SK-N-DZ (cell line): ENCODE measurements at places on chromosomes 4 and X.

DNA sequence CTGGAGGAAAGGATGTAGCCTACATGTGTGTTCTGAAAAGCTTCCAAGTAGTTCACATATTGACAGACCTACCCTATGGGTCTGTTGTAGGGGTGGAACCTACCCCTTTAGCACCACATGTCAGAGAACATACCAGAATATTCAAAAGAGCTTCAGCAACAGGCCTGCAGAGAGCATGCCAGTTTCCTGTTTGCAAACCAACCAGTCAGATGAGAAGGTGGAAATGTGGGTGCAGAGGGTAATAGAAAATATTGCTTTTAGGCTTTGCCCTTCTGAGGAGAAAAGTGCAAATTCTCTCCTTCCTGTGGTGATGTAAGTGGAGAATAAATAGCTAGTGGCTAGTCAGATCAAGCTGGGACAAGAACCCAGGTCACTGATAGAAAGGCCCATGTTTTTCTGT, 16.4 kb downstream of the INTS6L start:
- DNase-seq = no peak

DNA sequence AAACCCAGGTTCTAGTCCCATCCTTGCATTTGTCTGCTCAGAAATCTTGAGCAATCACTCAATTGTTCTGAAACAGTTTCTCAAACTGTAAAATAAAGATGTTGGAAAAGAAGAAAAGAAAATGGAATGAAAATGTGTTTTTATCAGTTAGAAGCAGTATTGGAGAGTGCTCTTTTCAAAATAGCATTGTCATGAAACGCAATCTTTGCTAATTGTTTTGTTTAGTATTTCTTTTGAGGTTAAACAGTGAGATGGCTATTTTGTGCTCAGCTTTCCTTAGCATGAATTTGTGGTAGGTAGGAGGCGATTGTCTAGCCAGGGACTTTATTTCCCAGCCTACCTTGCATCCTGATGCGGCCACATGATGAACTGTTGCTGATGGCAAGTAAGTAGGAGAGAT, 10.6 kb upstream of the HPF1 start:
- DNase-seq = no peak

DNA sequence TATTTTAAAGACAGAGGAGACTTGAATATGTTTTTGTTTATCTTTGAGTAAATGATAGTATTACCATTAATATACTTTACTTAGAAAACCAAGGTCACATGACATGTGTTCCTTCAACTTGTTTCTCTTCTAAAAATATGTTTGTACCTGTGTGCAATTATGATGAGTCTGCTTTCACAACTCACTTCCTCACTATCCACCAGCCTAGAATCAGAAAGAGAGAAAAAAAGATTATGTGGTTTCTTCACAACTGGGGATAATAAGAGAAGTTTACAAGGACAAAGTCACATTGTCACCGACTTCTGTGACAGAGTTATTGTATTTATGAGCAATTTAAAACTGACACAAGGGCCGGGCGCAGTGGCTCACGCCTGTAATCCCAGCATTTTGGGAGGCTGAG, 1112.1 kb downstream of the RPA4 start:
- DNase-seq = no peak

DNA sequence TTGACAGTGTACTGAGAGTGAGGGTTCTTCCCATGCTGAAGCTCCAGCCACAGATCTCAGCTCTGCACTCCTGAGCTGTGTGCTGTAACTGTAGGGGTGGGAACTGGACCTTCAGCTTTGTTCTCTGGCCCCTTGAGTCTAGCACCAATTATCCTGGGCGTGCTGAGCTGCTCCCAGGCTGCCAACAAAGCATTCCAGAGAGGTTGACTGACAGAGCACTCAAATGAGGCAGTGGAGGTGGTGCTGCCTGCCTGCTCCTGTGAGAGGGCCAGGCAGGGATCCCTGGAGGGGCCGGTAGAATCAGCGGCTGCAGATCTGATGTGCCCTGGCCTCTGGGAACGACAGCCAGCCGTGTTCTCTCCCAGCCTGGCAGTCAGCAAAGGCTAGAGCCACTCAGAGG, 375.7 kb upstream of the AADAT start:
- DNase-seq = no peak

- DNase-seq = no peak
Observed at GRCh38 chr4:970046-970745, 3.2 kb downstream of the DGKQ start.

GRCh38 chr4:123624959-123625358, 228.4 kb downstream of the SPRY1 start:
- no peak for DNase-seq

DNA sequence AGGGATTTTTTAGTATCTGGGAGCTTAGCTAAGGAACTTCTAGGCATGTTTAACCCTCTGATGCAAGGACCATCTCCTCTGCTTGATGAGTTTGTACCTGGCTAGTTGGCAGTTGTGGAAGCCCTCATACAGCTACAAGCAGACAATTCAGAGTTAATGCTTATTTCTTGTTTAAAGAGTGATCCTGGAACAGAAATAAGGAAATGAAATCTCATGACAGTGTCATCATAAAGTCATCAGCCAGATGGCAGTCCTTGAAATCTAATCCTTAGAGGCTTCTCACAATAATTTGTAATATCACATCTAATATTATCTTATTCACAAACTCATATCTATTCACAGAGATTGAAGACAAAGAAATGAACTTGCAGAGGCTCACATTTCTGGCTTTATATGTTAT, 581.6 kb upstream of the FTHL17 start:
- no peak for DNase-seq

DNA sequence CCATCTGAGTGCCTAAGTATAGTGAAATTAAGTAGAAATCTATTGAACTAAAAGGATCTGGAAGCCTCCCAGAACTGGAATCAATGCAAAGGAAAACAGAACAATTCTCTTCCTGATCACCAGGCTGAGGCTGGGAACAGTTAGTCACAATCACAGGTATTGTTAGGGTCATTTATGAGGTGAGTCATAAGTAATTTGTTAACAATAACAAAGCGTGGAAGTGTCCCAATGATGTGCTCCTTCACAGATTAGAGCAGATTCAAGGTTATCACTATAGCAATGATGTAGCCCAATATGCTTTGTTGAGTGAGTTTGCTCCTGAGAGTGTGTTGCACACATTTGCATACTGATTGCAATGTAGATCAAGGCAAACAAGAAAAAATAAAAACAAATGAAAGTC, 228.1 kb downstream of the ZNF674 start:
- DNase-seq = no peak

DNA sequence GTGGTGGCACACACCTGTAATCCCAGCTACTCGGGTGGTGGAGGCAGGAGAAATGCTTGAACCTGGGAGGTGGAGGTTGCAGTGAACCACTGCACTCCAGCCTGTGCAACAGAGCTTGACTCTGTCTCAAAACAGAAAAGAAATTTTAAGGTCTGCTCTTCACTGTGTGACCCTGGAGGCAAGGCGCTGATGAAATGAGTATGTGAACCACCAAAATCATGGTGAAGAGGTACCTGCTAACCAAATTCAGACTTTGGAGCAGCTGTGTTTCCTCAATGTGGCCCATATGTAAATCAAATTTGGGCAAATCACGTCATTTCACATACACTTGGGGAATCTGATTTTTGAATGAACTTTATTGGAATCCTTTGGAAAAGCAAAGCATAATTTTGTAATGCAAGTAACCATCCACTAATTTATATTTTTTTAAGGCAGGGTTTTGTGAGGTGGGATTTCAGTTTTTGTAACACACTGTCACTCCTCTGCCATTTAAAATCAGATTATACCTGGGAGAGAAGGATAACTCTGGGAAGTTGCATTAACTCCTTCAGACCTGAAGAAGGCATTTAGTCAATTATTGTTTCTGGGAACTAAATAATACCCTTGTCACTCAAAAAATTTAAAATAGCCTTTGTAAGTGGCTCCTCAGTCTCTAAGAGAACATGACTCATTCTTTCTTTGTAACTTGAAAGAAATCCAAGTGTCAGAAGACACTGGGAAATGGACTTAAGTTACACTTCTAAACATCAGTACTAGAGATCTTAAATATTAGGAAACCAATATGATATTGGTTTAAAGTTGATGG, 24.0 kb downstream of the DOCK11 start:
- DNase-seq = no peak

GRCh38 chrX:49077941-49078340, 1.7 kb downstream of the WDR45 start:
- DNase-seq = no peak

DNA sequence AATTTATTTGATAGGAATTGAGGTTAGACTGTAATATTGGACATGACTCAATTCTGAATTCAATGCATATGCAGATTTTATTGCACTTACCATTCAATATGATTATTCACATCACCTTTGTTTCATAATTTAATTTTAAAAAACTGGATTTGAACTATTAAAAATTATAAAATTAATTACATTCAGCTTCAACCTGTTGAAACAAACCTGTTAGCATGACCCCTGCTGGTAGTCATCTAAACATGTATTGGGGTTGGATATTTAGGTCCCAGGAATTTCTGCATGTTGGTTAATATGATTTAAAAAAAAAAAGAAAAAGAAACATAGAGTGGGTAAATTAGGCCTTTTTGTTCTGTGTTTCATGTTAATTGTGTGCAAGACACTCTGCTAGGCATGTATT, 85.9 kb downstream of the ARSJ start:
- no peak for DNase-seq

DNA sequence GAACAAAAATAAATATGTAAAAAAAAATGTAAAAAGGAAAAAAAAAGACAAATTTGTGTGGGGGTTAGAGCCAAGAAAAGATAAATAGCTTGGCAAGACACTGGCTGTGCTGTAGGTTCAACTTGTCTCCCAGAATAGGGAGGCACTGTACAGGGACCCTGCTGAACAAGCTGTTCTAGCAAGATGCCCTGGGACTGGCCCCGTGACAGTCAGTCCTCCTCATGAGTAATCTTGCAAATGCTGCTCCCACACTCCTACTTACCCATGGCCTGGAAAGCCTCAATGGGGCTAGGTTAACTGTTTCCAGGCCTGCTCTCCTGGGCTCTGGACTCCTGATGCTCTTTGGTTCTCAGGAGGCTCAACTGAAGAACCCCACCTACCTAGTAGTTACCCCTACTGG, 106.8 kb downstream of the ATG4A start:
- DNase-seq = no peak

- DNase-seq = no peak
Observed at GRCh38 chr4:147480891-147481576, at the start of gene EDNRA. Gene EDNRA (plus strand): TSS chr4:147481097. CDS start chr4:147485682, 4,585 bp downstream.

GRCh38 chrX:110741213-110741796, 54.3 kb downstream of the CHRDL1 start:
- no peak for DNase-seq

GRCh38 chrX:32395878-32396277, 815.5 kb downstream of the DMD start:
- DNase-seq = no peak

- no peak for DNase-seq
Observed at GRCh38 chr4:53859305-53859704, 205.1 kb downstream of the CHIC2 start.

DNA sequence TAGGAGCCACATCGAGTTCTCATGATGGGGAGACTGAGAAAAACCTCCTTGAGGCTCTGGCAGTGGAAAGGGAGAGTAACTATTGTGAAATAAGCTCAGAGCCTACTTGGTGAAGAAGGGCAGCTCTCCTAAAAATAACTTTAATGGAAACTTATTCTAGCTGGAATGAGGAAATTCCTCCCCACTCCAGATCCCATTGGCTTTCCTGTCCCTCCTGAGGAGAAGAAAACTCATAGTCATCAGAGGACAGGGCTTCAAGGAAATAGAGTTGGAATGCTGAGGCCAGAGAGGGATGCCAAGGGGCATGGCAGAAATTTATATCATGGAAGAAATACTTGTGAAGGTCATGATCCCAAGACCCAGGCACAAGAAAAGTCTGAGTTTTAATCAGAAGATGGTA, 70.7 kb upstream of the TAPT1 start:
- no peak for DNase-seq

GRCh38 chr4:165834116-165834515, 38.9 kb upstream of the TLL1 start:
- no peak for DNase-seq

GRCh38 chrX:143240658-143241057, 214.9 kb downstream of the SPANXN4 start:
- no peak for DNase-seq

DNA sequence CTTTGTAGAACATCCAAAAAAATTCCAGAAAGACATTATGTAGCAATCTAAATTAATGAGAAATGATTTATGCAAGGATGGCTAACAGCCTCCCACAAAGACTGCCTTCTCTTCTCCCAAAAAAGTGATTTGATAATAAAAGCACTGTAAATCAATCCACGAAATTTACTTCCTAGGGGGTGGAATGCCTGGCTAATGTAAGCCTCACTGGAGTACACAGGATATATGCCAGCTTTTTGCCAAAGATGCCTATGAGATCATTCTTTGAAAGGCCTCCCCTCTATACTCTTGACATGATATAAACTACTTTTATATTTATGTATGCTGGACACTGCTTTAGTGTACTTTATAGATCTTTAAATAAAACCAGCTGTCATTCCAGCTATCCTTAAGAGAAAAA, 211.1 kb downstream of the ADAMTS3 start:
- no peak for DNase-seq

DNA sequence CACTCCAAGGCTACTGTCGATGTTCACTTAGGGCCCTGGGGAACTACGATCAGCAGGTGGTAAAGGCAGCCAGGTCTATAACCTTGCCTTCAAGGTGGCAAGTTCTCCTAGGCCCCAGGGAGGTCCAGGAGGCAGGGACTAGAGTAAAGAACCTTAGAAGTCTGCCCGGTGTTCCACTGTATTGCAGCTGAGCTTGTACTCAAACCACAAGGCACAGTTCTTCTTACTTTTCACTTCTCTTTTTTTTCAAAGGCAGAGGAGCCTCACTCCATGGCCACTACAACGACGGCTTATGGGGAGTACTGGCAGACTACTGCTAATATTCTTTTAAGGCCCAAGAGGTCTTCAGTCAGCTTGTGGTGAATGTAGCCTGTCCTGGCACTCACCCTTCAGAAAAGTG, 78.8 kb upstream of the GPR174 start:
- DNase-seq = no peak

GRCh38 chr4:25420931-25421330, 43.9 kb downstream of the ANAPC4 start:
- no peak for DNase-seq

DNA sequence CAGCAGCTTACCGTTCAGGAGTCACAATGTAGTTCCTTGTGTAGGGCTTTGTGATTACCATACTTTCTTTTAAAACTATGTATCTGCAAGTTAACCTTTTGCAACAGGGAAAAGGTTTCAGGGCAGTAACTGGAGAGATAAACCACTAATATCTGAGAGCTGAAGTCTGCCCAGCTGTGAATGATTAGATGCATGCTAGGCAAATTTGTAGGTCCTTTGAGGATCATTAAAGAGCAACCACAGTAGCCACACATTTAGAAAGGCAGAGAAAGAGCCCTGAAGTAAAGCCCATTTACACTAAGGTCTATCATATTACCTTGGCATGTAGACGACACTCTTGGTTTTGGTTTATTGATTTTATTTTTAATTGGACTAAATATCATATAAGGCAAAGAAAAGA, 60.0 kb downstream of the ATP8A1 start:
- DNase-seq = no peak
